ENCODE measurements at places on chromosomes 12 and 14. TPM values are rescaled to one million over a fixed set of nuclear protein-coding genes. Genes with fewer than 3 reads are reported as not detected.
A peak's percentile ranks its signal among the peaks of the same experiment; 100 is the strongest.

DNA sequence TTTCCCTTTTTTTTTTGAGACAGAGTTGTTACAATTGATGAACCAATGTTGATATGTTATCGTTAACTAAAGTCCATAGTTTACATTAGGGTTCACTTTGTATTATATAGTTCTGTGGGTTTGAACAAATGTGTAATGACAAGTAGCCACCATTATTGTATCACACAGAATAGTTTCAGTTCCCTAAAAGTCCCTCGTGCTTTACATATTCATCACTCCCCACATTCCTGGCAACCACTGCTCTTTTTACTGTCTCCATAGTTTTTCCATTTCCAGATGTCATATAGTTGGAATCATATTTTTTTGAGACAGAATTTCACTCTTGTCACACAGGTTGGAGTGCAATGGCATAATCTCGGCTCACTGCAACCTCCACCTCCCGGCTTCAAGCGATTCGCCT, 12.5 kb downstream of the HSD17B6 start:
- no peak for DNase-seq

GRCh38 chr12:26043135-26044006, 81.5 kb downstream of the BHLHE41 start:
- no peak for DNase-seq

DNA sequence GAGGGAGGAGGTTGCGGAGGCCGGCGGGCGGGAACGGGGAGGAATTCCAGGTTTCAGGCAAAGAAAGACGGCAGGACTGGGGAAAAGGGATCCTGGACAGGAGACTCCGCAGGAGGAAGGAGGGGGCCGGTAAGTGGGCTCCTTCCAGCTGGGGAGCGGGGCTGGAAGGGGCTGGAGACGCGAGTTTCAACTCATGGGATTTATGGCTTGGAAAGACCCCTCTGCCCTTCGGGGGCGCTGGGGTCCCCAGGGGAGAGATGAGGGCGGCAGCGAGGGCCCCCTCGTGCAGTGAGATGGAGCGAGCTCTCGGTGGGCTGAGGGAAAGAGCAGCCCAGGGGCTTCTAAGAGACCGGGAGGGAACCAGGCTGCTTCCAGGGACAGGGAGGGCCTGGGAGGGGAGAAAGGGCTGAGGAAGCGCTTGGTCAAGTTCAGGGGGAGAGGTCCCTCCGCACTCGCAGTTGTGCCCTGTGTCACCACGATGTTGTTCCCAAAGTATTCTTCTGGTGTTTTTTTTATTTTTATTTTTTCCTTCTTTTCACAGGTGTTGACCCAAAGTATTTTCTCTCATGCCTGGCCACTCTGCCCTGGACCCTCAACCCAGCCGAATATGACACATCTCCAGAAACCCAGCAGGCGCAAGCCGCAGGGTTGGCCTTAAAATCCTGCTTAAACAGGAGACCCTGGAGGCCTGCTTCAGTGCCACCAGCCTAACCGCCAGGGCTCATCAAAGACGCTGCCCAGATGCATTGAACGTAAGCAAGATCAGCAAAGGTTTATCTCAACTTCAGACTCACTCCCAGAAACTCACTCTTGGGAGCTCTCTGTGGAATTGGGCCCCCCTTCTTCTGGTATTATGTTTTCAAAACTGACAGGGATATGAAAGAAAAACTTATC, 16.1 kb downstream of the TNFAIP2 start:
- no peak for DNase-seq

DNA sequence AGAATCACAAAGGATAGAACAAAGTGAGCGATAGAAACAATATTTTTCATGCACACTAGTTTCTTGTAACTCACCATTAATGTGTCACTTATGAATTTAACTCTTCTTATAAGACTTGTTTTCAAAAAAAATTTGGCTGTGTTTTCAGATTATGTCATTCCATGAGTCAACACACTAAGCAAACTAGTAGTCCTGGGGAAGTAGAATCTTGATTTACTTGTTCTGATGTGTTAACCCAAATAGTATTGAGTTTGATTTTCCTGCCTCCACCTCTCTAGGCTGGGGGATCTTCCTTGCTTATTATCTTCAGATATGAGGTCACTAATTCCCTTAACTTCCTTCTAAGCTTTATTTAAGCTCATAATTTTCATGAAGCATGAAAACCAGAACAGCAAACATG, 151.0 kb upstream of the SEL1L start:
- DNase-seq = no peak

DNA sequence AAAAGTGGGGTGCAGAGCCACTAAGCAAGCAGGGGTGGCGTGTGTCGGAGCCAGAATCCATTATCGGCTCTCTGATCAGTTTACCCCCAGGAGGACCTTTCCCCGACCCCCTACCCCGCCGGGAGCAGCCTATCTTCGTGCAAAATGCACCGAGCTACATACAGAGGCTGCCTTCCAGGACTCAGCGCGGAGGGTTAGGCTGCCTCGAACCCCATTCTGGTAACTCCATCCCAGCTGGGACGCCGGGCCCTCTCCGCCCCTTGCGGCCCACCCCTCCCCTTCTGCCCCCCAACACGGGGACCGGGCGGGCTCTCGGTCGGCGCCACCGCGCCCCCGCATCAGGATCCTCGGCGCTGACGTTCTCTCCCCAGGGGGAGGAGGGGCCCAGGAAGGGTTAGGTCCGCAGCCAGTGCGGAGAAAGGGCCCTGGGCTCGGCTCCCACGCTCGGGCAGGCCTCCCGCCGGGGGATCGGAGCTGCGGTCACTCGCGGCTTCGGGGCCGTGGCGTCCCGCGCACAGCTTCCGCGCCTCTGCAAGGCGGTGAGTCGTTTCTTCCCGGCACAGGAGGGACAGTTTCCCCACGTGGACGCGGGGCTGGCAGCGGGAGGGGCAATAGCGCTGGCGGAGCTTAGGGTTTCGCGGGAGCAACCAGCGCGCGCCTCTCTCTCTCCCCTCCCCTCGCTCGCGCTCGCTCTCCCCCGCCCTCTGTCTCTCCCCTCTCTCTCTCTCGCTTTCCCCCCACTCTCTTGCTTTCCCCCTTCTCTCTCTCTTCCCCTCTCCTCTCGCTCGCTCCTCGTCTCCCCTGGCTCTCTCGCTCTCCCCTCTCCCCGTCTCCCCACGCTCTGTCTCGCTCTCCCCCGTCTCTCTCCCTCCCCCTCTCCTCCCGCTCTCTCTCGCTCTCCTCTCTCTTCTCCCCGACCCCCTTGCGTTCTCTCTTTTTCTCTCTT, 12.5 kb upstream of the MAP3K9 start:
- DNase-seq = no peak

DNA sequence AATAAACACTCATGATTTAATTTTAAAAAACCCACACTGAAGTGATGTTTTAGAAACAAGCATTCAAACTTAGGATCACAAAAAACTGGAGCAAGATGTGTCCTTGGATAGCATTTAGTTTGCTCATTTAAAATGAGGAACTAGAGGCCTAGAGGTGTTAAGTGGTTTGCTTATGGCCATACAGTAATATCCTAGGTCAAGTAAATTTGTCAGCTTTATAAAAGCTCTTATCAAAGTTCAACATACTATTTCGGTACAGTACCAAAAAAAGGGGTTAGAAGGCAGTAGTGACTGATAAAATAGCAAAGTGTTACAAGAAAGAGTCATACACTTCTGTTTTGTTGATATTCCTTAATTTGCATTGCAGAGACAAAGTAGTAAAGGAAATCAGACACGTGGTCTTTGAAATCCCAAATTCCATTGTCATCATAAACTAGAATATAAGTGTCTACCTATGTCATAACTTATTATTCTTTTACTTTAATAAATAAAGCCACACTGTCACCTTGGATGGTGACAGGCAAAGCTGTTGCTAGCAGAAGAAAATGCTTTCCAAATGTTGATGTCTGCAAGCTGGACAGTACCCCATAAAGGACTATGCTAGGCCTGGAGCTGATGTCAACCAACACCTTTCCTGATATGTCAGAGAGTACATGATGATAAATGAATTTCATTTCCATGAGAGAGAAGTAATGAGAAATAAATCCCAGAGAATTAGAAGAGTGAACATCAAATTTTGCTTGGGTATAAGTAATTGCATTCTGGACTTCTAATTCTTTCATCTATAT, 17.6 kb upstream of the SRP54 start:
- no peak for DNase-seq

GRCh38 chr12:12380949-12381593, 24.2 kb downstream of the BORCS5 start:
- DNase-seq = no peak

GRCh38 chr12:108235197-108235984, 103.7 kb downstream of the CMKLR1 start:
- DNase-seq = no peak

DNA sequence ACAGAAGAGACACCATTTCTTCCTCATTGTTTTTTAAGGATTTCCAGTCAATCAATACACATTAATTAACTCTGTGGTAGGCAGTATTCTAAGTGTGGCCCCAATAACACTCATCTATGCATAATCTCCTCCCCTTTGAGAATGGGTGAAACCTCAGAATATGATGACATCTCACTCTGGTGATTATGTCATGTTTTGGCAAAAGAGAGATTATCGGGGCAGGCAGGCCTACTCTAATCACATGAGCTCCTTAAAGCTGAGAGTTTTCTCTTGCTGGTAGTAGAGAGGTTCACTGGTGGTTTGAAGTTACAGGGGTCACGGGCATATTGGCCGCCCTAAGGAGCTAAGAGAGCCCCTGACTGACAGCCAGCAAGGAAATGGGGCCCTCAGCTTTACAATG, 7.1 kb upstream of the LGMN start:
- DNase-seq = no peak

GRCh38 chr12:12749433-12749832, 32.3 kb downstream of the CDKN1B start:
- DNase-seq = no peak

DNA sequence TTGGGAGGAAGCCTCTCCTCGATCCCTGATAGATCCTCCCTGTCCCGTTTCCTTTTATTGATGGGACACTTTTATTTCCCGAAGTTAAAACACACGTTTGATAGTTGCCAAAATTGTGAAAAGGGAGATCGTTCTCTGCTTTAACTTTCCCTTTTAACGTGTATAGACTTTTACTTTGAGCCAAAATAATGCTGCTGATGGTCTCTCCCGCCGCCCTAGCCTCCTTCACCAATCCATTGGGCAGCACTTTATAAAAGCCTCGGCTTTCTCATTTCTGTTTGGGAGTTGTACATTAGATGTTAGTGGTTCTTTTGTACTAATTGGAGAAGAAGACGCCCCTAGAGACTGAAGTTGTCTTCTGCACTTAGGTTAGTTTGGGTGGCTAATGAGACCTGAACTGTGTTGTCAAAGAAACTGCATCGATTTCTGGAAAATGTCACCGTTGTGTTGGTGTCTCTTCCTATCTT, 1.4 kb downstream of the TMTC2 start:
- DNase-seq = no peak

- no peak for DNase-seq
These were observed 33.5 kb upstream of the CERS5 start for GRCh38 chr12:50200552-50201273.

DNA sequence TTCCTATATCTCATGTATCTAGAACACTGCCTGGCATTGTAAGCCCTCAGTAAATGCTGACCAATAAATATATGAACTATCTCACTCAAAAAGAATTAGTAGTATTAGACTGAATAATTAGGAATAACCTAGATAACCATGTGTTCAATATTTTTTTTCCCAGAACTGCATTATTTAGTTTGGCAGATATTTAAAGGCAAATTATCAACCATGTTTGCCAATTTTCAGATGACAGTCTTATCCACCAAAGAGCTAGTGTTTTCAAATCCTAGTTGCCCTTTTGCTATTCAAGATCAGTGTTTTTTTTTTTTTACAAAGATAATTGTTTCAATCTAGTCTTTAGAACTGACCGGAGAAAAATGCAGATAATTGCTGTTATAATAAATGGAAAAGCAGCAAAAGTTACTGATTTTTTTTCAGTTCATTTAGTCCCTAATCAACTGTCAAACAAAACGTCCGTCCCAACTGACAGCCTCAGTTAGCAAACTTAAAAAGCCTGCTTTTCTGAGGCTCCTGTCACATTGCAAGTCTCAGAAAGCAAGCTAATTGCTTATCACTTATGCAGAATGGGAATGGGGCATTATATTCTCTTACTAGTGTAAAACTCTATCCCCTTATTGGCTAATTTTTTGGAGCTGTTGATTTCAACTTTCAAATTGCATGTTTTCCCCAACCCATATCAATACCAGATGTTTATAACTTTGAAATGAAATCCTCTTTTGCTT, 203.2 kb downstream of the PAWR start:
- DNase-seq = no peak

DNA sequence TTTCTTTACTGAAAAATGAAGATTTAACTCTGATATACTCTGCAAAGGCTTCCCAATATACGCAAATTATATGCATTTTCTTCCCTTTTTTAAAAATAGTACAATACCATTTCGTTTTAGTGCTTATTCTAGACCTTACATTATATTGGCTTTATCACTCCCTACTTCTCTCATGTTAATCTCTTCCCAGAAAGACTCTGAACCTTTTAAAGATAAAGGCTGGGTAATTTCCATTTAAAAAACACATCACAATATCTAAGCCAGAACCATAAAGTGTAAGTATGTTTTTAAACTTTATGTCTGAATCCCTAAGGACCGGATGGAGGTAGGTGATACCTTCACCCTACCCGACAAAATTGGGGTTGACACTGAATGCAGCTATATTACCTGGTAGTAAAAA, 320.8 kb downstream of the DIO2 start:
- DNase-seq = no peak

DNA sequence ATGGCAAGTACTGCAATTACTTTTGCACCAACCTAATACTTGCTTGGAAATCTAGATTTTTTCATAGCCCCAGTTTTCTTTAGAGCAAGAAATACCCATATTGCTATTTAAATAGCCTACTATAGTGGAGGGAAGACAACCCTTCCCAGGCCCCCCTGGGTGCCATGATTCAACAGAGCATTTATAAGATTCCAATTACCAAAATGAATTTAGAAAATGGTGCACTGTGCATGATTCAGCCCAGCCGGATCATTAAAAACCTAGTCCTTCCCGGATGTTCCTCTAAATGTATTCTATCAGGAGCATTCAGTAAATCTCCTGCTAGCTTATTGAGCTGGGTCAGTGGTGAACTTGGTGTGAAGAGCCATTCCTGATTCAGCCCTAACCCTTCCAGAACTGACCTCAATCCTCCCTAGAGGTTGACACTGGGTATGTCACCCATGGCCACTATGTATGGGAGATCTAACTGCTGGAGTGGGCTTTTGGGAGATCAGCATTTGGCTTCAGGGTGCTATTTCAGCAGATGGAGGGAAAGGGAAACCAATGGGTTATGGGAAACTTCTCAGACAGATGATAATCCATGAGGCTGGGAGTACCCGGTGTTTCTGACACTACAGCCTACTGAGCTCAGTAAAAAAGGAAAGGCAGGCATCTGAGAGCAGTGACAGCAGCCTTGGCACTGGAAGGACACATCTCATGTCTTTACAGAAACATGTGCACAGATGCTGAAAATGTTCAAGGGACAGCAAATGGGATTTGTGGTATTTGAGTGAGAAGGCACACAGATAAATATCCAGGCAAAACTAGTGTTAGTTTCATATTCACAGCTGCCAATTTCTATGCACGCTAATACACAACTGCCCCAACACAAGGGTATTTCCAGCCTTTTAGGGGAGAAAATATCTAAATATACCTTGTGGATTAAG, 258.9 kb downstream of the DPF3 start:
- DNase-seq = no peak

GRCh38 chr12:118034429-118035189, 18.1 kb downstream of the RFC5 start:
- peak; percentile 37 for DNase-seq

FBLN5 gene
- polyA plus RNA-seq = 116 TPM

ACSM4 gene
- polyA plus RNA-seq = not detected

BCL11B gene
- polyA plus RNA-seq = not detected

KRT85 gene
- polyA plus RNA-seq = not detected
